Right kidney (tissue), 9 donors: ENCODE measurements at places on chromosomes 5 and 9.

DNA sequence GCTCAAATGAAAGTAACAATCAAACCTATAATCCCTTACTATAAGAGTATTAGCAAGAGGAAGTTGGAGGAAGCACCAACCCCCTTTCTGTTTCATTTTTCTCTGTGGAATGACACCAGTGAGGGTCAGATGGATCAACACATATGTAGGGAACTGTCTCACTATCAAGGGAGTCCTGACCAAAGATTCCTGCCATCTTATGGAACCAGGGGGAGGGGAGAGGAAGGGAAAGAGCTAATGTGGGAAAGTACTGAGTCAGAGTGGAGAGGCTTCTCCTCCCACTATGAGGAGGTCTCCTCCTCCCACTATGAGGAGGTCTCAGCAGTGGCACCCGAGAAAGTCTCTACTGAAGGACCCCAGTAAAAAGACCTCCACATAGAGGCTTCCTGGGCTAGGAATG is 73.3 kb upstream of the PCSK1 start:
- DNase-seq, result no peak

GRCh38 chr5:81393783-81394718 is at the start of gene ACOT12:
ACOT12 (minus strand) TSS chr5:81394134; CDS start chr5:81394114, 20 bp downstream.
- DNase-seq, result peak; percentile 58

DNA sequence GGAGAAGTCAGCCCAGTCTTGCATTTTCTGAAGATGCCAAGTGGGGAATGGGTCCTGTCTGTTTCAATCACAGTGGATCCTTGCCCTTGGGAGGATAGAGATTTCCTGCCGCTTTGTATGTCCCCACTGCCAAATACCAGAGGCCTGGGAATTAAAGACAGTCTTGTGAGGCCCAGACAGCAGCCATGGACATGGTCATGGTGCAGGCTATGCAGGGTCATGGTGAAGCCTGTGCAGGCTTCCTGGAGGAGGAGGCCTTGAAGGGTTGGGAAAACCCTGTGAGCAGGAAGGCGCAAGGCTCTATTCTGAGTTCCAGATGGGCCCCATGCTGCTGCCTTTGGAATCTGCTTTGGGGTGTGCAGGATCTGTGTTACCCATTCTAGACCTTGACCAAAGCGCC is 57.3 kb upstream of the PITX1 start:
- no peak for DNase-seq

- DNase-seq, result no peak
Measured at GRCh38 chr5:17679597-17680203, 45.4 kb downstream of the TAF11L14 start.

DNA sequence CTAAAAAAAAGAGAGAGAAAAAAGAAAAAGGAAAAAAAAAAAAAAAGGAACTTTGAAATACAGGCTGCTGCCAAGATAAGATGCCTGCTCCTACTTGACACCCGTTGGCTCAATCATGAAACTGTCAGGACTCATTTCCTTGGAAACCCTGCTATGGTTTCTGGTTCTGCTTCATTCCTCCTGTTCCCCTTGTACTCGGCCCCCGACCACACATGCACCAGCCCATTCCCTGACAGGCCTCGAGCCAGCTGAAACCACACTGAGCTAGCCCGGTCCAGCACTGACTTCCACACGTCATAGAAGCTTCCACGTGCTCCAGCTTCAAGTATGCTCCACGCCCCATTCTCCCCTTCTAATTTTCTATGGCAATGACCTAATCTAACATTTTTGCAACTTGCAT is 93.2 kb downstream of the MYO10 start:
- DNase-seq, result no peak

DNA sequence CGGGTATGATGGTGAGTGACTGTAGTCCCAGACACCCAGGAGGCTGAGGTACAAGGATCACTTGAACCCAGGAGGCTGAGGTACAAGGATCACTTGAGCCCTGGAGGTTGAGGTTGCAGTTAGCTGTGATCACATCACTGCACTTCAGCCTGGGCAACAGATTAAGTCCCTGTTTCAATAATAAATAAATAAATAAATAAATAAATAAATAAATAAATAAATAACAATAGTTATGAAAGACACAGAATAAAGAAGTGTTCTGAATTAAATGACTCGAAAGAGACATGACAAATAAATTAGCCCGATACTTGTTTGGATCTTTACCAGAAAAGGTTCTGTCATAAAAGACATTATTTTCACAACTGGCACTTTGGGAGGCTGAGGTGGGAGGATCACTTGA is 72.0 kb upstream of the SUSD1 start:
- no peak for DNase-seq

DNA sequence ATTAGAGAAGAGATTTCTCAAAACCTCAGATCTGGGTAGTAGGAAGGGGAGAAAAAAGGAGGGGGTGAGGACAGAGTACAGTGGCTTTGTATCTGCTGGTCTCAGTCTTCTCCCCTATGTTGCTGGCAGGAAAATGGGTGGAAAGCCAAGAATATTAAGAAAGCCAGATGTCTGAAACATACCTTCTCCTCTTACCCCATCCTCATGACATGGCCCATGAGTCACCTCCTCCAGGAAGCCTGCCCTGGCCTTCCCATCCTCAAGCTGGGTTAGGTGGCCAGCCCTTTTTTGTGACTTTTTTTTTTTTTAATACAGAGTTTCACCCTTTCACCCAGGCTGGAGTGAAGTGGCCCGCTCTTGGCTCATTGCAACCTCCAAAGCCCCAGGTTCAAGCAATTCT is 61.8 kb downstream of the ABCA1 start:
- DNase-seq, result no peak

GRCh38 chr9:130021123-130021522 is 21.9 kb downstream of the FNBP1 start:
- DNase-seq, result no peak

GRCh38 chr9:13770956-13771355 is 491.5 kb upstream of the MPDZ start:
- no peak for DNase-seq

GRCh38 chr5:50667023-50667652 is 701 bp downstream of the PARP8 start:
- peak; percentile 95 for DNase-seq

- DNase-seq, result no peak
Measured at GRCh38 chr9:70949239-70949638, 172.2 kb downstream of the TRPM3 start.

- DNase-seq, result no peak
Measured at GRCh38 chr5:113902917-113903660, 389.6 kb downstream of the YTHDC2 start.

- DNase-seq, result no peak
Measured at GRCh38 chr9:84556556-84556955, 113.0 kb upstream of the NTRK2 start.

DNA sequence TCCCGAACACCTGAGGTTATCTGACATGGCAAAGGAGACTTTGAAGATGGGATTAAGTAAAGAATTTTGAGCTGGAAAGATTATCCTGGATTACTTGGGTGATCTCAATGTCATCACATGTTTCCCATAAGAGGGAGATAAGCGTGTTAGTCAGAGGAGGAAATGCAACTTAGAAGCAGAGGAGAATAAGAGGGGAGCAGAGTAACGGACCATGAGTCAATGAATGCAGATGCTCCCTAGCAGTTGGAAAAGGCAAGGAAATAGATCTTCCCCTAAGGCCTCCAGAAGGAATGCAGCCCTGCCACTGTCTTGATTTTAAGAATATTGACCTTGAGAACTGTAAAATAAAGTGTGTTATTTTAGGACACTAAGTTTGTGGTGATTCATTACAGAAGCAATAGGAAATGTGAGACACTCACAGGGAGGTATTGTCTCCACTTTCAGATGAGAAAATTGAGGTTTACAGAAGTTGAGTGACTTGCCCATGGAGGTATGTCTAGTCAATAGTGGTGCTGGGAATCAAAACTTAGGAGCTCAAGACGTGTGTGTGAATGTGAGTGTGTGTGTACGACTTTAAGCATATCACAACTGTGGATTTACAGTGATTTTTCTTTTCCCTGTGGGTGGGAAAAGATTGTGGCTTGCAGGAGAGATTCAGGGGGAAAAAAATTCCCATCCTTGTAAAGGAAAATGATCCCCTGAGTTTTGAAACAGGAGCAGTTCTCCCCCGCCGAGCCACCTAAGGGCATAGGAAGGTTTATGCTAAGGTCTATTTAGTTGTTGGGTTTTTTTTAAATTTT is 125.3 kb downstream of the TRIM32 start:
- DNase-seq, result no peak

- no peak for DNase-seq
Measured at GRCh38 chr5:73682176-73682575, 56.2 kb downstream of the ARHGEF28 start.

- no peak for DNase-seq
Measured at GRCh38 chr5:172546196-172546595, 91.9 kb upstream of the SH3PXD2B start.

- DNase-seq, result no peak
Measured at GRCh38 chr9:79567671-79568098, 4.1 kb upstream of the TLE4 start.

- DNase-seq, result no peak
Measured at GRCh38 chr5:53350991-53351770, 129.2 kb upstream of the FST start.

DNA sequence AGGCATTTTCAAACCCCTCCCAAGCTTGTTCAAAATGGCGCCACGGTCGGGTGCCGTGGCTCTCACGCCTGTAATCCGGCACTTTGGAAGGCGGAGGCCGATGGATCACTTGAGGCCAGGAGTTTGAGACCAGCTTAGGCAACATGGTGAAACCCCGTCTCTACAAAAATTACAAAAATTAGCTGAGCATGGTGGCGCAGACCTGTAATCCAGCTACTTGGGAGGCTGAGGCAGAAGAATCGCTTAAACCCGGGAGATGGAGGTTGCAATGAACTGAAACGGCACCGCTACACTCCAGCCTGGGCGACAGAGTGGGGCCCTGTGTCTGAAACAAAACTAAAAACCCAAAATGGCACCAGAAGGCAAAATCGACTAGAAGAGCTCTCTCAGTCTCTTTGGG is 142.0 kb downstream of the MTX3 start:
- no peak for DNase-seq

DNA sequence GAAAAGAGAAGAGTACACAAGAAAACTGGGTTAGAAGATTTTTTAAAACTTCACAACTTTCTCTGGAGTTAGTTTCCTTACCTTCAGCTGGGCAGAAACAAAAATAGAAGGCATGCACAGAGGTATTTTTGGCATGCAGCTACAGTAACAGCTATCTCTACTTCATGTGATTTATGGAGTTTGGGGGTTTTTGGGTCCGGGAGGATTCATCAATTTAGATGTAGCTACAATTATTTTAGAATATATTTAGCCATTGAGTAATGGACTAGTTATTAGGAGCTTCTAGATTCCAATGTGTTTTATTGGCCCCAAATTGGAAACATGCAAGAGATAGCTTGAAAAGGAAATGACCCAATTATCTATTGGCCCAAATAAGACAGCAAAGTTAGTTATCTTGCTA is 91.6 kb upstream of the TNFAIP8 start:
- DNase-seq, result no peak

DNA sequence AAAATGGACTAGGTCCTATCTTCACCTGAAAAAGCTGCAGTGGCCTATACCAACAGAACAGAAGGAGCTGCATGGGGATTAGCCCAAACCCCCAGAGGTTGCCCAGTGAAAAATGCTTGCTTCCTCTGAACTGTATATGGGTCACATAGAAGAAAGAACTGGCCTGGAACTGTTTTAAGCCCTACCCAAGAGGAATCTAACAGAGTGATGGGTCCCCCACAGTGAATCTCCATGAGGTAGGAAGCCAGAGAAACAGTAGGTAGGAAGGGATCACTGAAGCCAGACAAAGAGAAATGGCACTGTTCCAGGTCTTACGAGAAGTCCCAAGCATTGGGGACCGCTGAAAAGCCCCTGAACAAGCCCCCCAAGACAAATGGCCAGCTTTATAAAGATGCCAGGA is 28.8 kb upstream of the TRIM32 start:
- DNase-seq, result no peak

GRCh38 chr5:73030995-73031394 is 75.2 kb downstream of the FCHO2 start:
- DNase-seq, result no peak

GRCh38 chr9:88990729-88991065 is 571 bp upstream of the S1PR3 start:
- peak; percentile 83 for DNase-seq

DNA sequence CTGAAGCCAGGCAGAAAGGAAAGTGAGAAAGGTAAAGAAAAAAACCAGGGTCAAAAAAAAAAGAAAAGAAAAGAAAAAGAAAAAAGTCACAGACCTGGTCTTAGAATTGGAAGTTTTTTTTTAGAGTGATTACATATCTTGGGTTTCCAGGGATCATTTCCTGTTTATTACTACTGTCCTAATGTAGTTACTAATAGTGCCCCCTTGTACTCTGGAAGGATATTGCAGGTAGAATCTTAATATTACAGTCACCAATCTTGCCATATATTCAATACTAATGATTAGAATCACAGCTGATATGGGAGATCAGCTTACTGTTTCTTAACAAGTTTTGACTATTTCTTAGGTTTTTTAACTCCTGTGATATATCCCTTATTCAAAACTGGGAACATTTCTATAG is 543.2 kb upstream of the CDH6 start:
- no peak for DNase-seq

GRCh38 chr5:151093476-151093889 is 12.6 kb upstream of the TNIP1 start:
- no peak for DNase-seq

- peak; percentile 60 for DNase-seq
Measured at GRCh38 chr5:88671505-88672499, 211.2 kb downstream of the MEF2C start.

DNA sequence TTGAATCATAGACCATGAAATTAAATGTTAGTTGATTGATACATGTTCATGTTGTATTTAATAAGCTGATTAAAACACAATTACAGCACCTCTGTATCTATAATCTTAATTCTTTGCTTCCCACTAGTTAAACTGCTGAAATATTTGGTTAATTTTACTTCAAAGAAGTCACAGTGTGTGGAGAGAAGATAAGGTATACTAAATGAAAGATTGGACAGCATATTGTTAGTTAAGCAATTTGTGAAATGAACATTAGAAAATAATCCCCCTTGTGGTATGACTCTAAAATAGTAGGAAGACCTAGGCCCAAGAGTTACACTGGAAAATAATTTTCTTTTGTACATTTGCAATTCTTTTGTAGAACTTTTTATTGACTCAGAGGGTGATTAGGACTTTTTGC is 30.3 kb downstream of the MAN2A1 start:
- no peak for DNase-seq

GRCh38 chr9:126952205-126952977 is 37.8 kb downstream of the RALGPS1 start:
- peak; percentile 29 for DNase-seq

DNA sequence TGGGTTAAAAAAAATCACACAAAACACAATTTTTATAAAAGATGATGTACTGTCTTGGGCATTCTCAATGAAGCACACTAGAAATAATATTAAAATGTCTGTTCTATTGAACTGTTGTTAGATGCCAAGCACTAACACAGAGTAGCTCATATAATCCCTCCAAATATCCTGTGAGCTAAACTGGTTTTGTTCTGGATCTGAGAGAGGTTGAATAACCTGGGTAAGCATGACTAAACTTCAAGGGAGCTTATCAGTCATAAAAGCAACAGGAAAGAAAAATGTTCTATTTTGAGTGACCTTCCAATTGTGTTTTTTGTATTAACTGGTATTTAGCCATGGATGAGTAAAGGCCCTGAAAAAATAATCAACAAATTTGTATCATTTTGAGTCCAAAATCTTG is 175.3 kb downstream of the SMC2 start:
- no peak for DNase-seq

- DNase-seq, result no peak
Measured at GRCh38 chr5:67059744-67060490, 136.7 kb downstream of the CD180 start.

GRCh38 chr5:139958432-139959148 is 84.5 kb downstream of the NRG2 start:
- no peak for DNase-seq

GRCh38 chr9:83422527-83422926 is 115.7 kb downstream of the FRMD3 start:
- DNase-seq, result no peak

GRCh38 chr5:142644640-142645361 is 41.1 kb downstream of the FGF1 start:
- no peak for DNase-seq
